ENCODE measurements at places on chromosomes 7 and 10.

GRCh38 chr10:89079961-89080360 is 89.4 kb downstream of the FAS start:
- DNase-seq = no peak

DNA sequence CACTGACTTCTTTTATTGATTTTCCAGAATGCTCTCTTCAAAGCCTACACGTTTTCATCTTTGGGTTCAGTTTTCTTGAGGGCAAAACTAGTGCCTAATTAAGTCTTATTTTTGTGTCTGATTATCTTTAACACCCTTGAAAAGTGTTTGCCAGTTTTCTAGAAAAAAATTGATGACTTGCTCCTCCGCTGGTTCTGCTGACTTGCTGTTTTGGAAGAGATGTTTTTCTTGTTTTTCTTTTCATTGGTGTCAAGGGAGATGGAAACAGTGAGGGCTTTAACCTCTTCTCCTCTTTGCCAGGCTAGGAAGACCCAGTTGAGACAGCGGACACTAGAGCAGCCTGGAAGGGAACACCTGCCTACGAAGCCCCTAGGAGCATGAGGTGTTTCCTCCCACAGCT is 123.7 kb upstream of the EEPD1 start:
- DNase-seq = no peak

GRCh38 chr10:96834120-96834519 is 2.0 kb downstream of the LCOR start:
- peak; percentile 30 for DNase-seq

GRCh38 chr7:82534684-82535083 is 91.1 kb upstream of the CACNA2D1 start:
- peak; percentile 6 for DNase-seq

- no peak for DNase-seq
Observed at GRCh38 chr10:133278577-133279265, 2.1 kb upstream of the ADAM8 start.

GRCh38 chr10:70122742-70123141 is 9.9 kb downstream of the AIFM2 start:
- no peak for DNase-seq

All from RKO (cell line).